Fibroblast of upper back skin (primary cell): ENCODE measurements at places on chromosomes 13 and 19.

GRCh38 chr13:112203614-112204013 is 136.7 kb downstream of the SOX1 start:
- no peak for DNase-seq

DNA sequence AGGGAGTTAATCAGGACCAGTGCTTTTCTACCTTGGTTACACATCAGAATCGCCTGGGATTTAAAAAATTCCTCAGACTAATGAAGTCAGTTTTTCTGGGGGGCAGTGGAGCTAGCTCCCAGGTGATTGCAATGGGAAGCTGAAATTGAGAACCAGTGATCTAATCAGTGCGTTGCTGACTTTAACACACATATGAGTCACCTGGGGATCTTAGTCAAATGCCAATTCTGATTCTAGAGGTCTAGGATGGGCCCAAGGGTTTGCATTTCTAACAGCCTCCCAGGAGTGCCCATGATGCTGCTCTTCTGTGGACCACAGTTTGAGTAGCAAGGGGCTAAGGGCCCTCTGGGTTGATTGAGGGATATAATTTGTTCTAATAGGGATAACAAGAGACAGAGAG is 54.5 kb downstream of the KL start:
- DNase-seq: no peak

DNA sequence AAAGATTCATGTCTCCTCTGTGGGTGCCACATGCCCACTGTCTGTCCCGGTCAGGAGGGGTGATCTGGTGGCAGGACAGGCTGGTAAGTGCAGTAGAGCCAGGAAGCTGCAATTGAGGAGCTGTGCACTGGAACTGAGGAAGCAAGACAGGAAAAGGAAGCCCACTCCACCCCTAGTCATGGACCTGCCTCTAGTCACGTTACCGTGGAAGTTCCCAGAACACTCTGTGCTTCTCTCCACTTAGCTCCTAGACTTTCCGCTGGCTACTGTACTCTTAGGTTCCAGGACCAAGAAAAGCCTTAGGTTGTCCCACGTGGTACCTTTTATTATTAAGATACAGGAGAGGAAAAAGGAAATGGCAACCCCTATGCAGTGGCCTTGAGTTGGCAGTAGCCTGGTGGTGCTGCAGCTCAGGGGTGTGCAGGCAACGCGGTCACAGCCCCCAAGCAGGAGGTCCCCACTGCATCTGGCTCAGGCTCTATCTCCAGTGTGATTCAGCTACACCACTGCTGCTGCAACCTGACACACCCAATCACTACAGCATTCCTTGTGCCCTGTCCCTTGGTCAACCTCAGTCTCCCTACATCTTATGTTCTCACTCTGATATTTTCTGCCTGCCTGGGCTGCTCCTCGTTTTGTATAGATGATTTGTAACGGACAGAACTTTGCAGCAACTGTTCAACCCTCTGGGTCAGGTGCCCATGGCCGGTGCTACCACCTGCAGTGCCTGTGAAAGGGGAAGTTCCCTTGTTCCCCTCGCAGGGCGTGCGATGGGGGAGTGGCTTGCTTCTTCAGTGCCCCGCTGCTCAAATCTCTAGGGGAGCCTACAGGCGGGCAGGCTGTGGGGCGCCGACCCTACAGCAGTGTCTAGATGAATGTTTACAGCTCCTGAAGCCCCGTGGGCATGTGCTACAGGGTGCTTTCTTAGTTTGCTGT is 24.4 kb upstream of the GPR12 start:
- no peak for DNase-seq

DNA sequence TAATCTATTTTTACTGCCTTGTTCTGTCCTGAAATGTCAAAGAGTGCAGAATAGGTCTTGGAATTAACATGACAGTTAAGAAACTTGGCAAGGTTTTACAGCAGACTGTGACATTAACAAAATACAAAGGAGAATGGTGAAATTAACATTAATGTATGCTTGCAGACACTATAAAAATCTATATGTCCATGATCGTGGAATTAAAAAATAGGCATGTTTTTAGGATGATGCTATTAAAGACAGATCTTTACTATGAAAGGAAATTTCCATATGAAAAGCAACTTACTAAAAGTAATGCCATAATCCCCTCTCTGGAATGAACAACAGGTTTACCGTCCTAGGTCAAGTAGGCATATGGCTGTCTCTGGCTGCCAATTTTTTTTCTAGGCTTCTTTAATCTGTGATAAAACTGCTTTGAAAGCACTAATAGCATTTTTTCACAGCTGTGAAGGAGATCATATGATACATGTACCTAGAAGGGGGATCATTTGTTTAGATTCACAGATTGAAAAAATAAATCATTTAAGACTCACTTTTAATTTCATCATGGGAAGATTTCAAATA is 291.5 kb downstream of the ZNF536 start:
- no peak for DNase-seq

DNA sequence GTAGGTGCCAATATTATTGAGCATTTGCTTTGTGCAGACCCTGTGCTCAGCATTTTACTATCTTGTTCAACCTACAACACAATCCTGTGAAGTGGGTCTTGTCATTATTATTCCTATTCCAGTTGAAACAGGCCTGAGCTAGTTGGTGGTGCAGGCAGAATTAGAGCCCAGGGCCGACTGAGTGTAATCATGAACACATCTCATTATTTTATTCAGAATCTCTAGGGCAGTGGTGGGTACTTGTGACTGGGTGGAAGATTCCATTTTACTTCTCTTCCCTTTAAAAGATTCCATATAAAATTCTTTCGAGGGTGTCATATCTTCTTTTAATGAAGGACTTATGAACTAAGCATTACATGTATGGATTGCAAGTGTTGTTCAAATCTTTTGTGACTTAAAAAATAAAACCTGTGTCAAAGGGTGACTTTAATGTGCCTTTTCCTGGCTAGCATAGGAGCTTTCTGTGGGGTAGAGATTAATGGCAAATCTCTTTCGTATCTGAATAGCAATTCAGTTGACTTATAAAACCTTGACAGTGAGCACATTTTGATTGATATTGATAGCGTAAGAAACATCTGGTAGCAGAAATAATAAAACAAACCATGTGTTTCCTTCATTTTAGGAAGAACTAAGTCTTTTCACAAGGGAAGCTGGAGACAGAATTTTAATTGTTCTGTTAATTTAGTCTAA is 20.3 kb downstream of the B3GLCT start:
- DNase-seq: no peak

- DNase-seq: no peak
Observed at GRCh38 chr19:18273561-18274218, 562 bp downstream of the IQCN start.

DNA sequence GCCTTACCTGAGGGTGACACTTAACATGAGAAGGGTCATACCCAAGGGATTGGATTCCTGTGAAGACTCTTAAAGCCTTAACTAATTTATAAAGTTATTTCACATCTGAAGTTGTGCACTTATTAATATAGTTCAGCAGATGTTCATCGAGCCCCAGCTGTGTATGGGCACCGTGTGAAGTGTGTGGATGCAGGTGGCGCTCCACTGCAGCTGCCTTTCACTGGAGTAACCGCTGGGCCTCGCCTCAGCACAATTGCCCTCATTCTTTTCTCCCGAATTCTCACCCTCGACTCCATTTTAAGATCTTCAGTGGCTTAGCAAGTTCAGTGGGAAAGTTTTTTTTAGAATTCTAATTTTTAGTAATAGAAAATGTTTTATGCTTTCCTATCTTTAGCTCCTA is 66.2 kb downstream of the DPY19L3 start:
- no peak for DNase-seq

DNA sequence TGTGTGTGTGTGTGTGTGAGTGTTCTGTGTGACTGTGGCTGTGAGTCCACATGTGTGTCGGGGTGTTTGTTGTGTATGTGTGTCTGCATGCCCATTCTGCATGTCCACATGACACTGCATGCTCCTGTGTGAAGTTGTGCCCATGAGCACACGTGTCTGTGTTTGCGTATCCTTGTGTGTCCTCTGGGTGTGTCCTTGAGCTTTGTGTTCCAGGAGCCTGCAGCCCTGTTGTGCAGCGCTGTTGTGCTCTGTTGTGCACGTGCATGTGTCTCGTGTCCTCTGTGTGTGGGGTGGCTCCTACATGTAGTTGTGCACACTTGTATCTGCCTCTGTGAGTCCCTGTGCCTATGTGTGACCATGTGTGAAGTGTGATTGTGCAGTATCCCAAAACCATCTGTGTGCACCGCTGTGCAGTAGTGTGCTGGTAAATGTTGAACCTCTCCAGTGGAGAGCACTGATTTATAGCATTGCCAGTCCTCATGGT is 2.2 kb upstream of the ARHGEF18 start:
- no peak for DNase-seq

DNA sequence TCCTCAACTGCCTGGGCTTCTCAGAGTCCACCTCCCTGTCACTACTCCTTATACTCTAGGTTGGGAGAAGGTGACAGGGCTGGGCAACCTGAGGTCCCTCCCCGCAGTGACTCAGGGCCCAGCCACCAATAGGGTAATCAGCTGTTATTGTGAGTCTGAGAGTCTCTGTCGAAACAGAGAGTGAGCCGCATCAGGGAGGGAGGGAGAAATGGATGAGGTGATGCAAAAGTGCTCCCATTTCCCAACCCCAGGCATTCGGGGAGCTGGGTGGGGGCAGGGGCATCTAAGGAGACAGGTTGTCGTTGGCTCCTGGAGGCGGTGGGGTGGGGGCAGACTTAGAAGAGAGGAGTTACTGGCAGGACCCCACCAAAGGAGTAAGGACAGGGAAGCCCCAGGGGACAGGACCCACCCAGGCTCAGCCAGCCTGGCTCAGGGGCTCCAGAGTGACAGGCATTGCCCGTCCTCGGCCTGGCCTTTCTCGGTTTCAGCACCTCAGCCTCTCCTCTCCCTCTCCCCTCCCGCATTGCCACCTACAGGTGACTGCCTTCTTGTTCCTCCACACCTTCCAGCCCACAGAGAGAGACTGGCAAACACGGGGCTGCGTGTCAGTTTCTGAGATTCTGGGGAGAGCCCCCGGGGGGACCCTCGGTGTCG is at the start of gene DMKN:
DMKN (minus strand) TSS at position 22 of the 654 bp plus-strand sequence. CDS start 174 bp downstream, outside the sequence.
- peak; percentile 42 for DNase-seq

- no peak for DNase-seq
Observed at GRCh38 chr19:2574971-2575630, 99.2 kb downstream of the GADD45B start.

GRCh38 chr19:53704011-53704410 is 72.2 kb downstream of the DPRX start:
- DNase-seq: no peak

- no peak for DNase-seq
Observed at GRCh38 chr19:49442354-49442753, 1.0 kb upstream of the SLC17A7 start.

DNA sequence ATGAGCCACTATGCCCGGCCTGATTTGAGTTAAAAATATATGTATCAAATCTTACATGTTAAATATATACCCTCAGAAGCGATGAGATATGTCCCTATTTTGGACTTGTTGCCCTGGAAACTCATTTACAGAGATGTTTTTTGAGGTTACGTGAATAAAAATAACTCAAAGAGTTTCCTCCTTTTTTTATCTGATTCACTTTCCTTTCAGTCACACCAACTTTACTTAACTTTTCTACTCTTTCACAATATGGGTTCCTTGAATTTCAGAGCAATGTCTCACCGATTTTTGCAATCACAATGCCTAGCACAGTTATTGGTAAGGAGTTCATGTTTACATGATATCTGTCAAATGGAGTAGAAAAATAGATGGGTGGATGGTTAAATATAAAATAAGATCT is 2.3 kb downstream of the OR7C2 start:
- DNase-seq: no peak

- DNase-seq: no peak
Observed at GRCh38 chr13:49610176-49610575, 18.1 kb upstream of the ARL11 start.

- no peak for DNase-seq
Observed at GRCh38 chr19:1273263-1274041, 1.9 kb upstream of the FAM174C start.

- DNase-seq: peak; percentile 62
Observed at GRCh38 chr13:94324767-94325540, 154.5 kb downstream of the DCT start.

DNA sequence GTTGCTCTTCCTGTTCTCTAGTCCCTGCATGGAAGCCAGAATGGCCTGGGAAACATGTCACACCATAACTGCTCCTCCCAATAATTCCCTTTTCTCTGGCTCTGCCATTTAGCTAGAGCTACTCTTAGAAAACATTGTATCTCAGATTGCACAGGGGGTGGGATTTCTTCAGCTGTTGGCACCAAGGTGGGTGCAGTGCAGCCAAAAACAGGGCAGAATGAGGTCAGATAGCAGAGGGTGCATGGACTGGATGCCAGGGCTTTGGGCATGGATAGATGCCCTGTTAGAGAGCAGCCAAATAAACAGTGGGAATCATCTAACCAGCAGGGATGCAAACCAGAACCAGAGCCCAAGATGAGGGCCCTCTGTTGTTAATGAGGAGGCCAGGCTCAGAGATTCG is 4.9 kb upstream of the AMER2 start:
- DNase-seq: no peak

DNA sequence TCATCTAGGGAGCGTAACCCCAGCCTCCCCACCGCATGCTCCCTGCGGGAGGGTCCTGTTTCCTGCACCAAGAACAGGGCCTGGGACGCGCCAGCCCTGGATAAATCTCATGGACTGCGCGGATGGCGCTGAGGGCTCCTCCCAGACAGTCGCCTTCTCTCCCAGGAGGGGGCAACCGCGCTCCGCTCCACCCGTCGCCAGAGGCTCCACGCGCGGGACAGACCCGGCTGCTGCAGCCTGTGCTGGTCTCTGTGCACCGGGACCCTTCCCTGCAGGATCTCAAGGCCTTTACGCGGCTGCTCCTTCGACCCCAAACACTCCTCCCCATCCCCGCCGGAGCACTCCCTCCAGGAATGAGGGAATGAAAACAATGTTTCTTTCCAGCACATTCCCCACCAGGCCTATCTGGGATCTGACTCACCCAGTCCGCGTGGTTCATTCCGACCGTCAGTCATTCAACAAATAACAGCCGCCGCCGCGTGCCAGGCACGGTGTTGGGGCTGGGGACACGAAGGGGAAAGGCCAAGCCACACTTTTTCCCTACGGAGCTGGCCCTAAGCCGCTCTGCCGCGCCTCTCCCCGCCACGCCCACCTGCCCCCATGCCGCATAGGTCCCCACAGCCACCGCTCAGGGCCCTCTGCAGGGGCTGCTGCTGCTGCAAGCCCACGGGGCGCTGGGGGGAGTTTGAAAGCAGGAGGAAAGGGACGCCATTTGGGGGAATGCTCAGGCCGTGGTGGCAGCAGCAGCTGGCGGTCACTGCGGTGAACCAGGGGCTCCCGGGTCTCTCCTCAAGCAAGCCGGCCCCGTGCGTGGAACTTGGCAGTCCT is 6.0 kb downstream of the PNMA8B start:
- DNase-seq: peak; percentile 79

- DNase-seq: no peak
Observed at GRCh38 chr19:47854459-47854858, 4.6 kb upstream of the TPRX2 start.

- DNase-seq: no peak
Observed at GRCh38 chr13:91313581-91313980, 33.9 kb upstream of the MIR17HG start.

DNA sequence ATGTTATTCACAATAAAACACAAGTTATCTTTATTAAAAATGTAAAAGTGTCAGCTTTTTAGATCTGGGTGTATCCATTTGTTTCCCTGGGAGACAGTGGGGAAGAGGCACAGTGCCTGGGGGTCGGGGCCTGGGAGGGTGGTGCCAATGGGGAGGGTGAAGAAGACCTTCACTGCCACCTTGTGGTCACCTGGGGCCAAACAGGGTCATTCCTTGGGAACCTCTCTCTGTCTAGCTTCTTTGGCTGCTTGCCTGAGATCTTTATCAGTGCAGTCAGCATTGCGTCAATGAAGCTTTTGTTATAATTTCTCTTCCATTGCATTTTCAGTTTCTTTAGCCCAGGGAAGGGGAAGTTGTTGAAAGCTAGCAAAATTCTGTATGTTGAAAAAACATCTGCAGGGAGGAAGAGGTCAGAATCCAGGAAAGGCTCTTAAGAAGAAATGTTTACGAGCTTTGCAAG is 39.1 kb downstream of the PCDH8 start:
- DNase-seq: peak; percentile 27
